ENCODE measurements at places on chromosomes 12 and 14.

DNA sequence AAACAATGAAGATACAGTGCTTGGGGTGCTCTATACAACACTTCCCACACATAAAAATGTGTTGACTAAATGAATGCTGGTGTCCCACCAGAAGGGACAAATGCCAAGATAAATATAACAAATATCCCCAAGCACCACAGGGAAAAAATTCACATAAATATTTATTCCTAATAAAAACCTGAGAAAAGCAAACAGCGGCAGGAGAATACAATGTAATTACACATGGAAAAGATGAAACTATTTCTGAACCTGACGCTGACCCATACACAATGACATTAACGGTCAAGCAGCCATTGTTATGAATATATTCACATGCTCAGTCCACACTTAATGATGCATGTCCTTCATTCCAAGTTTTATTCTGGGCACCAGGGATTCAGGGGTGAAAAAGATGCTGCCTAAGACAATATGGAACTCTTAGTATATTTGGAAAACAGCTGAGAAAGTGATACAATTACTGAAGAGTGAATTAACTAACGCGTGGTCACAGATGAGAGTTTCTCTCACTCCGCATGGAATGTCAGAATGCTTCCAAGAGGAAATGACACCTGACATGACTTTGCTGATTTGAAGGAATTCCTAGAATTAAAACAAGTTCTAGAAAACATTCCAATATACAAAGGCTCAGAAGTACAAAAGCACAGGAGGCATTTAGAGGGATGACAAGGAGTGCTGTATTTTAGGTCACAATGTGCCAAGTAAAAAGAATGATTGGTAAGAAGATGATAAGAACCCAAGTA lies 27.9 kb upstream of the PTPRR start:
- DNase-seq, result no peak

DNA sequence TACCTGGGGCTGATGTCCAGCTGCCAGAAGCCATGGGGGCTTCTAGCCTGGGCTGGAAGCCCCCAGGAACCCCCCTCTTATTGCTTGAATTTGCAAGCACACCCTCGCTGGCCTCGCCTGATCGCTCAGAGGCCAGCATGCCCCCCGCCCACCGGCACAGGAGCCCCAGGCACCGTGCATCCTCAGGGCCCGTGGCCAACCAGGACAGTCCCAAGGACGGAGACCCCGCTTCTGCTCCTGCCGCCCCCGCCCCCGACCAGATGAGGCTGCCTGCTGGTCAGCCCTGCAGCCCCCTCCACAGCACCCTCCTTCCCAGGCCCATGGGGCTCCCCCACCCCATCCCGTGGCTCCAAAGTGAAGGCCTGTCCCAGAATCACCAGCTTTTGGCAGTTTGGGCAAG lies 21.2 kb downstream of the RAB35 start:
- no peak for DNase-seq

- DNase-seq, result no peak
Observed at GRCh38 chr14:27836386-27836785, 930.2 kb upstream of the FOXG1 start.

GRCh38 chr12:90628213-90628612 lies 326.8 kb downstream of the CCER1 start:
- no peak for DNase-seq

DNA sequence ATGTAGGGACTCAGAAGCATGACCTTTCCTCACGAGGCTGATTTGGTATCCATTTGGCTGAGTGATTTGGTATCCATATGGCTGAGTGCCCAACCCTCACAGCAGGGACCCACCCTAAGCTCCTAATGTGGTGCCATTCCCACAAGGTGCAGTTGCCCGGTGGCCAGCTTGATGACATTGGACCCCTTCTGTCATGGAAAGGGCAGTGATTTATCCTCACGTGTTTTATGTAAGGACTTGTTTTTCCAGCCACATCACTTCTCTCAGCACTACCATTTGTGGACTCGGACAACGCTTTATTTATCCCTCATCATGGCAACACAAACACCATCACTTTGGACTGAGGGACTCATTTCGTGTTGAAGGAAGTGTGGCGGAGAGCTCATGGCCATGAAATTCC lies 8.5 kb upstream of the CDC42BPB start:
- DNase-seq, result no peak

- DNase-seq, result no peak
Observed at GRCh38 chr14:100374876-100375265, 51.7 kb downstream of the SLC25A47 start.

GRCh38 chr14:63212776-63213500 lies 8.7 kb downstream of the RHOJ start:
- DNase-seq, result no peak

GRCh38 chr14:96586921-96587822 lies 85.0 kb downstream of the PAPOLA start:
- DNase-seq, result no peak

DNA sequence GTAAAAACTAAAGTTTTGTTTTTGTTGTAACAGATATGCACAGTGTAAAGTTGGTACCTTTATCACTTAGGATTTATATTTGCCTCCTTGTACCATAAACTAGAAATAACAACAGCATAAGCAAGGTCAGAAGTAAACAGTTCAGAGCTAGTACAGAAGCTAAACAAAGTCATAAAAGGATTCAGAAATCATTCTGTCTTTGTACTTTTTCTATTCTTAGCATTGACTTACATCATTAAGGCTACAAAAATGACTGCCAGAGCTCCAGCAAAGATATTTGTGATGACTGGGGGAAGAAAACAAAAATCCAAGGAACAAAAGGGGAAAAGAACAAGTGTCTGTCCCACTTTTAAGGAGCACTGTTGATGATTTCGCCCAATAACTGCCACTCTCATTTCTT lies 347.2 kb downstream of the CCDC91 start:
- DNase-seq, result no peak

GRCh38 chr12:5643266-5643665 lies 211.4 kb downstream of the NTF3 start:
- no peak for DNase-seq

GRCh38 chr12:49909826-49910225 lies 6.1 kb upstream of the FAIM2 start:
- peak; percentile 17 for DNase-seq

DNA sequence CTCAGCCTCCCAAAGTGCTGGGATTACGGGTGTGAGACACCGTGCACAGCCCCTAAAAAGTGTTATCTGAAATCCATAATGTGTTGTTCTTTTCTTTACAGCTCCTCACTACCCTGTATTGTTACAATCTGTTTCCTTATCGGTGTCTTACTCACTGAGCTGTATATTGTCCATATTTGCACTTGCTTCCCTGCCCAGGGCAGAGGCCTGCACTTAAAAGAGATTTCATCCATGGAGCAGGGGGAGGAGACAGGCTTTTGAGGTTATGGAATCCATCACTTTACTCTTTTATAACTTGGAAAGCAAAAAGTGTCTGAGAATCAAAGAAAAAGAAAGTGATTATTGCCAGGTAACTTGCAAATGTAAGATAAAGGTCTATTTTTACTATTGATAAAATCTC lies 251.0 kb downstream of the DIO2 start:
- DNase-seq, result no peak

- DNase-seq, result no peak
Observed at GRCh38 chr12:71799106-71799505, 40.5 kb upstream of the TBC1D15 start.

DNA sequence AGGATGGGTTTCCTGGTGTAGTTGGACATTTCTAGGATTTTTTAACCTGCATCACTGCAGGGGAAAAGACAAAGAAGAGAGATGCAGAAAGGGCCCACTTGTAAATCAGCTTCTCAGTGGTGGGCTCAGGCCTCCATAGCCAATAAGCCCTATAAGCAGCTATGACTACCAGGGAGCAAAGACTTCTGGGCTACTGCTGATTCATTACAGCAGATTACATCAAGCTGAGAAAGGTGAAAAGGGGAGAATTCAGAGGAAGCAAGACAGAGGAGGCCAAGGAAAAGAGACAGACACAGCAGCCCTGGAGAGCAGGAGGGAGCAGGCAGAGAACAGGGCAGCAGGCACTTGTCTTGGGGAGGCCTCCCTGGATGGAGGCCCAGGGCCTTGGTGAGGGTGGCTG lies 95.2 kb downstream of the KCNA5 start:
- no peak for DNase-seq

DNA sequence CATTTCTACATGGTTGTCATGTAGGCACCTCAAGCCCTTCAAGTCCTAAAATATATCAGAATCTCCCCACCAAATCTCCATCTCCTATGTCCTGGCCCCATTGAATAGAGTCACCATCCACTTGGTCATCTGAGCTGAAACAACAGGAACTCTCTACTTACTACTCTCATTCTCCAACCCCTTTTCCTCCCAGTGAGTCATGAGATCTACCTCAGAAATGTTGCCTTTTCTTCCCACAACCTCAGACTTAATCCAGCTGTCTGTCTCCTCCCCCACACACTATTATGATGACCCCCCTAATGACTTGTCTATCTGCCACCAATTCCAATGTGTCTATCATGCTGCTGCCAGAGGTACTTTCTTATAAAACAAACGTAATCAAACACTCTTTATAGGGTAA lies 72.3 kb upstream of the TMEM263 start:
- no peak for DNase-seq

GRCh38 chr14:95784137-95784536 lies 70.2 kb upstream of the TCL1A start:
- peak; percentile 7 for DNase-seq

DNA sequence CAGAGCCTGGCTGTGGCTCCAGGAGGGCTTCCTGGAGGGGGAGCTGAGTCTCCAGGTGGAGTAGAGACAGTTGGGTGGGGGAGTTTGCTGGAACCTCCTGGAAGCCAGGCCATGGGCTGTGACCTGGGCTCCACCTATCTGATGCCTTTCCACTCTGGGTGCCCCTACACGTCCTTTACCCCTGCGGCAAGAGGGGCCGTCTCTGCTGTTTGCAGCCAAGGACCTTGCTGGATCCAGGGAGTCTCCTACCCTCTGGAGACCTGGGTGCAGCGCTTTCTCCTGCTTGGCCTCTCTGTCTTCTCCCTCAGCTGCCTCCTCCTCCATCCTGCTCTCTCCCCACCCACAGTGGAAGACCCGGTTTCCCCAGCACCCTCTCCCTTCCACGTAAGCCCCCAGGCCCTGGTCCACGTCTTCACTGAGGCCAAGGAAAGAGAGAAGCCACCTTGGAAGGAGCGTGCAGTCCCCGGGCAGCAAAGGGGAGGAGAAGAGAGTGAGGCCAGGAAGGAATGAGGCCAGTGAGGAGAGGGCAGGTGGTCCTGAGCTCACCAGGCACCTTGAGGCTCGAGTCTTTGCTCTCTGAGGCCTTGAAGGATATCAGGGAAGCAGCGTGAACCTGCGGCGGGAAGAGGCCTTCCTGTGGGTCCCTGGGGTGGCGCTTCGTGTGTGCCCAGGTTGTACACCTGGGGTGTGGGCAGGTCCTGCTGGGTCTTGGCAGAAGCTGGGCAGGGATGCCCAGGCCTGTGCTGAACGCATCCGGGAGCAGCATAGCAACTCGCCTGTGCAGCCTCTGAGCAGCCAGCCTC lies 294.3 kb upstream of the RTL1 start:
- no peak for DNase-seq

DNA sequence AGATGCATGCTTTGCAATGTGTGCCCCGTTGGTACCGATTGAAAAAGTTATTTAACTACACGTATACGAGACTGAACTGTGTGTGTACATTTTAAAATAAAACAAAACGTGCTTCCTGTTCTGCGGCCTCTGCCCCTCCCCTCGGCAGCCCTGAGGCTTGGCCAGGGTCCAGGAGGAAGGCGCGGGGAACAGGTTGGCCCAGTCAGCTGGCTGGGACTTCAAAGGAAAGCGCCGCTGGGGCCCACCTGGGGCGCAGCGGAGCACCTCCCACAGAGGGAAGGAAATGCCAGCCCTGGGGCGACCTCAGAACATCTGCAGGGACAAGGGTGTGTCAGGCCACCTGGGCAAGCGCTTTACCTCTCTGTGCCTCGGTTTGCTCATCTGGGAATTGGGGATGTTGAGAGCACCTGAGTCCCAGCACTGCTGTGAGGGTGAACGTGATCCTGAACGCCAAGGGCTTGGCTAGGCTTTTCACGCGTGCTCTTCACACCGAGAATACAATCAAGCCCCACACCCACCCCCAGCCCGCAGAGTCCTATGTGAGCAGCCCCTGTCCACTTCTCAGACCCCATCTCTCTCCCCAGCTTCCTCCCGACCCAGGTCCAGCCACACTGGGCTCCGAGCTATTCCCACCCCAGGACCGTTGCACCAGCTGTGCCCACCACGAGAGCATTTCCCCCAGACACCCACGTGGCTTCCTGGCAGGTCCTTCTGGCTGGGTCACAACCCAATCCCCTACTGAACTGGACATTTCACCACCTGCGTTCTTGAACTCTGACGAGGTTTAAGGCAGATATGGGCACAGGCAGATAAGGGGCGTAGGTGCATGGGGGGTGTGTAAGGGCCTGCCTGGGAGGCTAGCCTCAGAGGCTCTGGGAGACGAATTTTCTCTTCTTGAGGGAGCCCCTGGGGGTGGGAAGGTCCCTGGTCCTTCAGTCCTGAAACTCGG lies 41.9 kb upstream of the NCOR2 start:
- DNase-seq, result peak; percentile 78

- DNase-seq, result no peak
Observed at GRCh38 chr12:47615711-47616110, 90.1 kb downstream of the RPAP3 start.

DNA sequence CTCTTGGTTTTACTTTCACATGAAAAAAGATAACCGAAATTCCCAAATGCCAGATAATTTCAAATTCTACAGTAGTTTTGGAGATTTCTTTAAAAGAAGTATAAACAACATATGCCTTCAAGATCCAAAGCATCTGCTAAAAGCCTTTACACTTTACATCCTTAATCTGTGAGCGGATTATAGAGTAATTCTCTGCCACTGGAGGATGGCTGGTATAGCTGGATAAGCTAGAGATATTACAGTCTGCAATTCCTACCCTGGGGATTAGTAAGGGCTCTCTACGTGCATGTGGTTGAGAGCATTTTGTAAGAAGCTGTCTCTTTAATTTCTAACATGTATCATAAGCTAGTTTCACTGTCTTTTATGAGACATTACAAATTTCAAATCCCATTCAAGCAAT lies 240.3 kb upstream of the HMGA2 start:
- DNase-seq, result no peak

DNA sequence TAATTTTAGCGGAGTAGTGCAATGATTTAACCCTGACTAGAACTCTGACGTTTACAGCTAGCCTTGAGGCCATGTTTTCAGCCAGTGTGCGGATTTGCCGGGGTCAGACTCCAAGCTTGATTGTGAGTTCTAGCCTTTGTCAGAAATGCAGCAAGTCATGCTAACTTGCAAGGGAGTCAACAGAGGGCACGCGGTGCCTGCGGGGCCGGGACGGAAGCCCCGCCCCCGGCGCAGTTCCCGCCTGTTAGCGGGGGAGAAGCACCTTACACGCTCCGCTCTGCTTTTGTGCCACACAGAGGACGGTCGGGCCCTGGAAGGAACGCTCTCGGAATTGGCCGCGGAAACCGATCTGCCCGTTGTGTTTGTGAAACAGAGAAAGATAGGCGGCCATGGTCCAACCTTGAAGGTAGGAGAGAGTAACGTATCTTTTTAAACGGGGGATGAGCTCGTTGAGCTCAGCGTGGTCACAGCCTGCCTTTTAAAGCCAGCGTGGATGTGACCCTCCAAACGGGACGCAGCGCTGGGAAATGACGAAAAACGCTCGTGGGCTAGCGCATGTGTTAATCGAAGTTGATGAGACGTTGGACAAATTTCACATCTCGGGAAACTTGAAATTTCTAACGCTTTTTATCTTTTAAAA lies 14.8 kb upstream of the EID3 start:
- peak; percentile 91 for DNase-seq

Data from activated CD4-positive, alpha-beta T cell treated with anti-CD3 and anti-CD28 coated beads for 48 hours (primary cell).